ENCODE measurements at places on chromosomes 6 and 20.

GRCh38 chr20:37363221-37364012 is 17.5 kb downstream of the SRC start:
- DNase-seq = no peak

- DNase-seq = no peak
Observed at GRCh38 chr6:85252552-85252951, 197.3 kb upstream of the NT5E start.

- no peak for DNase-seq
Observed at GRCh38 chr6:37630281-37630799, 67.3 kb downstream of the MDGA1 start.

- peak; percentile 10 for DNase-seq
Observed at GRCh38 chr6:25652007-25652515, at the start of gene SCGN. Gene SCGN, plus strand, starts transcription at chr6:25652215. Its CDS starts 189 bp downstream, at chr6:25652404.

GRCh38 chr6:50831186-50831585 is 12.5 kb downstream of the TFAP2B start:
- DNase-seq = no peak

DNA sequence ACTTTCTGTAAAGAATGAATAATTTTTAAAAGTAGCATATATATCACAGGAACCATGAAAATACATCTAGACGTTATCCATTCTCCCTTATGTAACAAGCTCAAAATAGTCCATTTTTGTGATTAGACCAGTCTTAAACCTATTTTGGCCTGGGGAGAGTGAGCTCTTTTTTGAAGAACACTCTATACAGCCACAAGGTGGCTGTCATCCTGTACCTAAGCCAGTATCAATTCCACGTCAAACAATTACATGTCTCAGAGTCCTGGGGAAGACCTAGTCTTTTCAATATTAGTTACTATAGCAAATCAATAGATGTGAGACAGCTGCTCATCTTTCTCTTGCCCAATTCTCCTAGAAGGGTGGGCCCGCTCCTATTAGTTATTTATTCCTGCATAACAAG is 28.4 kb downstream of the FBXO5 start:
- no peak for DNase-seq

DNA sequence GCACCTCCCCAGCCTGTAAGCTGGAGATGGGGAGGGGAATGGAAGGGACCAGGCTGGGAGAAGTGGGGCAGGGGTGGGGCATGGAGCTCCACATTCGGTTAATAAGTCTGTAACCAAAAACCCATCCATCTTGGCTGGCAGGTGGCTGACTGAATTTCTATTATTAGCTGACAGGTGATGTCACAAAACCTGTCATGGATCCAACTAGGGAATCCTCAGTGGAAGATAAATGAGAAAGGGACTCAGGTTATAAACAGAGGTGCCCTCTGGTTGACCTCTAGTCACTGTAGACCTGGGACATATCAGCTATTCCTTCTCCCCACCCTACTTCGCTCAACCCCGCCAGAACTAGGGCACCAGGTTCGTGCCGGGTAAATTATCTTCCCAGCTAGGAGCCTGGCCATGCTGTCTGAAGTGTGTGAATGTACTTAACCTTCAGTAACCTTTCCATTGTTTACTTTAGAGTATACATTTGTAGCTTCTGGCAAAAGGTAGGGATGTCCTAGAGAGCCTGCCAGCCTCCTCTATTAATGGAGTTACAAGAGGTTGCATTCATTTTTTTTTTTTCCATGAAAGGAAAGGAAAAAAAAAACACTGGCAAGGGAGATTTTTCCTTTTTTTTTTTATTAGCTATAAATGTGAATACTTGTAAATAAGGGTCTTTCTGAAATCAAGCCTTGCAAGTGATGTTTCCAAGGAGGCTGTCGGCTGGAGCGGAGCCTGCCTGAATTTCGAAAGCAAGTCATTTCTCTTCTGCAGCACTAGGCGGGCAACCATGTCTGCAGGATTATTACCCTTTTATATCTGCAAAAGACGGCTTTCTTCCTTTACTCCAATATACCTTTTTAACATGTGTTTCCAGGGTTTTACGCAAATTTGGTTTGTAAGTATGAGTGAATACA is 135.9 kb downstream of the TMEM242 start:
- no peak for DNase-seq

GRCh38 chr6:110140650-110141049 is 38.8 kb downstream of the WASF1 start:
- no peak for DNase-seq

GRCh38 chr20:36339646-36340592 is 33.8 kb downstream of the DLGAP4 start:
- no peak for DNase-seq

GRCh38 chr6:44825273-44825672 is 437.8 kb downstream of the CDC5L start:
- DNase-seq = no peak

DNA sequence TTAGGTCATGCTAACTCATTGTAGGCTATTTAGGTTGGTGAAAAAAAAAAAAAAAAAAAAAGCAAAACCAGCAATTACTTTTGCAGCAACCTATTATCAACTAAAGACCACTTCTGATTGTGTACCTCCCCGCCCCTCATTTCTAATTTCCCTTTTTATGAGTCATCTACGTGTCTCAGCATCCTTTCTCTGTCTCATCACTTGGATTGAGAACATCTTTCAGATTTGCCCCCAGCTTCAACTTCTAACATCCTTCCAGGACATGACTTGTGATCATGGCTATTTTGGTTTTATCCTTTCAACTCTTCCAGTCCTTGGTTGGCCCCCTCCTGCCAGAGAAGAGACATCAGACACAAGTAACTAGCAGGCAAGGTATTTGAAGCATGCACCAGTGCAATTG is 156.7 kb upstream of the CCN2 start:
- no peak for DNase-seq

DNA sequence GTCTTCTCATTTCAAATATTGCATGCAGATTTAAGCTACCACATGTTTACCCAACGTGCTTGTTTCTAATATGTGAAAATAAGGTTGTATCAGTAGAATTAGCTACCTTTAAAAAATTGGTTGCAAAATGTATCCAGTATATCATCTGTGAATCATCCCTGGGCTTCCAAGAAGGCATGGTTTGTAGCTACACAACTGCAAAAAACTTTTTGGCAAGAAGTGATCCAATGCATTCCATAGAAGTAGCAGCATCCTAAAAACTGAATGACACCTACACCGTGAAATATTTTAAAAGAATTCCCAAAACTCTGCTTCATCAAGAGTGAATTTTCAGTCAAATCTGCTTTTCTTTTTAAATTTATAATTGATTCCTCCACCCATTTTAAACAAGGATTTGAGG is 89.1 kb downstream of the AIG1 start:
- DNase-seq = no peak

DNA sequence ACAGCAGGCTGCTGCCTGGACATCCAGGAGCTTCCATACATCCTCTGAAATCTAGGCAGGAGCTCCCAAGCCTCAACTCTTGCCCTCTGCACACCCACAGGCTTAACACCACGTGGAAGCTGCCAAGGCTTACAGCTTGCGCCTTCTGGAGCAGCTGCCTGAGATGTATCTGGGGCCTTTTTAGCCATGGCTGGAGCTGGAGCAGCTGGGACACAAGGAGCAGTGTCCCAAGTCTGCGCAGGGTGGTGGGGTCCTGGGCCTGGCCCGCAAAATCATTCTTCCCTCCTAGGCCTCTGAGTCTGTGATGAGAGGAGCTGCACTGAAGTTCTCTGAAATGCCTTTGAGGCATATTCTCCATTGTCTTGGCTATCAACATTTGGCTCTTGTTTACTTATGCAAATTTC is 255.0 kb downstream of the DLL1 start:
- no peak for DNase-seq

DNA sequence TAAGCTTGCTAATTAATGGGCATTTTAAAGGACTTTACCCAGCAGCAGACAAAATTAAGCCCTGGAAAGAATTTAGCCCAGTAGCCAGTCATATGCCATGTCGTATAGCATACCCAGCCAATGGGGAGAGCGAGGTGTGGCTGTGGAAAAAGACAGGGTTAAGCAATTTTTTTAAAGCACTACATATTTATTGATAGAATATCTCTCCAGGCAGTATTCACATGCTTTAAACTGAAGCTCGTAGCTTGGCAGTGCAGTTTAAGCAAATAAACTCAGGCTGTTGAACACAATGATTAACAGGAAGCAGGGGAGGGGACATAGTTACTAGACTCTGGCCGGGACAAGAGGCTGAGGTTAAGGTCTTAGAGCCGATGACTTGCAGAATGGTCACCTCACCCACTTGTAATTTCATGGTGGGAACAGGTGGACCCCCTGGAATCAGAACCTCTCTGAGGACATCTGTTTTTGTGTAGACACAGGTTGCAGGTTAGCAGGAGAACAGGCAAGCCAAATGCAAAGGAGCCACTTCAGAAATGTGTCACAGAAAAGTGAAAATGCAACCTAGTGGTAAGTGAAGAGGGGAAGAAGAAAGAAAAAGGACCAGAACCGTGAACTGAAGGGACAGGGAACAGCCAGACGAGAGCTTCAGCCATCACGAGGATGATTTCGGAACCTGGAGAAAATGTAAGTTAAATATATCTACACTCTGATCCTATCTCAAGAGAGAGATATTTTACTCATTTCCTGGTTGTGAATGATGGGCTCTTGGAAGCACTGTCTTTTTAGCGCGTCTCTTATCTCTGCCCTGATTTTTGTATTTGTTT is 7.2 kb downstream of the GCNT2 start:
- DNase-seq = no peak

- DNase-seq = no peak
Observed at GRCh38 chr6:13331516-13332348, 3.4 kb upstream of the TBC1D7 start.

DNA sequence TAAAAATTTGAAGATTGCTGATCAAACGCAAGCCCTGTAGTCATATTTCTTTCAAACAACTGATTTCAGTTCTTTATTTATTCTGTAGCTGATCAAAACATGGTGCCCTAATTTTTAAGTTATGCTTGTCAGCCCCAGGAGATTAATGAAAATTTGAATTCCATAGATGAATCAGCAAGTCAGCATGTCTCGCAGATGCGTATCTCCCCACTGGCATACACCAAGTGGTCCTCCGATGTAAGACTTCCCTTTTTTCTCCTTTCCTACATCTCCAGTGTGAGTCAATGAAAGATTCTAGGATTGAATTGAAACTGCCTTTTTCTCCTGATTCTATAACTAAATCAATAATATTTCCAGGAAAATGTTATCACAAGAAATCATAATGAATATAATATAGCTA is 539.6 kb upstream of the NOX3 start:
- no peak for DNase-seq

- DNase-seq = peak; percentile 58
Observed at GRCh38 chr20:46308258-46309157, at the start of gene CDH22. Gene CDH22, minus strand, starts transcription at chr20:46308498. Its CDS starts 57,204 bp downstream, at chr20:46251294.

- peak; percentile 61 for DNase-seq
Observed at GRCh38 chr6:111850295-111850937, 22.8 kb downstream of the FYN start.

GRCh38 chr6:227812-228338 is 64.4 kb upstream of the DUSP22 start:
- no peak for DNase-seq

- DNase-seq = no peak
Observed at GRCh38 chr6:90701146-90701781, 114.4 kb upstream of the MAP3K7 start.

- DNase-seq = no peak
Observed at GRCh38 chr20:22795433-22795832, 211.1 kb upstream of the FOXA2 start.

GRCh38 chr6:158856261-158856660 is 37.1 kb upstream of the EZR start:
- DNase-seq = no peak

- no peak for DNase-seq
Observed at GRCh38 chr20:17542481-17542880, 11.3 kb upstream of the BFSP1 start.

GRCh38 chr20:10469599-10469998 is 34.5 kb downstream of the SLX4IP start:
- no peak for DNase-seq

DNA sequence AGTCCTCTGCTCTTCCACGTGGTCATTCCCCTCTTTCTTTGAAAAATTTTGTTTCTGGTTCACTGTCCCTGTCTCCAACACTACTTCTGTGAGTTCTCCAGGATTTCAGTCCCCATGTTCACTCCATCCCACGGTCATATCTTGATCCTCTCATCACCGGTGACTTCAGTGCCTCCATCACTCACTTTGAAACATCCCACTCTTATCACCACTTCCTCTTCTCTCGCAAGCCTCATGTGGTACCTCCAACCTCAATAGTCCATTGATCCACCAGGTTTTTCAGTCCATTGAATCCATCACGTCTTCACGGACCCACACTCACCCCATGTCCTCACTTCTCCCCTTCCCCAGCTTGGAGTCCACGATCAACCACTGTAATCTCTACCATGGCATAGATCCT is 64.8 kb downstream of the CARMIL1 start:
- no peak for DNase-seq

DNA sequence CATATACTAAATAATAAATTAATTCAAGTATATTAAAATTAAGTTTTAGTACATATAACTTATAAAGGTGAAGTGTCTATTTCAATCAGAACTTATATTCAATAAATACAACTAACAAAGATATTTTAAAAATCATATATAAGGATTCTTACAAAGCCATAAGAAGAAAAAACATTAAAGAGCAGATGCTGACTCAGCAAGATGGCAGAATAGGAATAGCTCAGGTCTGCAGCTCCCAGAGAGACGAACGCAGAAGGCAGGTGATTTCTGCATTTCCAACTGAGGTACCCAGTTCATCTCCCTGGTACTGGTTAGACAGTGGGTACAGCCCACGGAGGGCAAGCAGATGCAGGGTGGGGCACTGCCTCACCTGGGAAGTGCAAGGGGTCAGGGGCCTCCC is 811.1 kb downstream of the EYS start:
- DNase-seq = no peak

DNA sequence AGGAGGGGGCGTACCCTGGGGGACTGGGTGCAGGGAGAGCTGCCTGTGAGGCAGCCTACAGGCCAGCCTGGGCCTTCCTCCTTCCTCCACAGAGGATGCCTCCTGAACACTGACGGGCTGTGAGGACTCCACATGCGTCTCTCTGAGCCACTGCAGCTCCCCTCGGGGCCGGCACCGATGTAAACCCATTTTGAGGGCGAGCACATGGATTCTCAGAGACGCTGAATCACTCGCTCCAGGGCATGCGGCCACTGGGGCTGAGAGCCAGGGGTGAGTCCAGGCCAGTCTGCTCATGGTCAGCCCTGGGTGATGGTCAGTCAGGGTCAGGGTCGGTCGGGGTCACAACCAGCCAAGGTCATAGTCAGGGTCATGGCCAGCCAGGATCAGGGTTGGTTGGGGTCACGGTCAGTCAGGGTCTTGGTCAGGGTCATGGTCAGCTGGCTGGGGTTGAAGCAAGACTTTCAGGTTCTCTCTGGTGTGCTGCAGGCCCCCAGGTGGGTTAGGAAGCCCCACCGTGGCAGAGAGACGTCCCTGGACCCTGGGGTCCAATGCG is 14.7 kb upstream of the RBBP8NL start:
- DNase-seq = no peak

- no peak for DNase-seq
Observed at GRCh38 chr20:37931153-37931922, 28.4 kb downstream of the VSTM2L start.

Data from posterior cingulate gyrus (tissue), 11 donors.